ENCODE measurements at places on chromosomes 2 and 18.
A peak's percentile ranks its signal among the peaks of the same experiment; 100 is the strongest.

- DNase-seq = no peak
These were observed 219.6 kb downstream of the CELF4 start for GRCh38 chr18:37346048-37346447.

DNA sequence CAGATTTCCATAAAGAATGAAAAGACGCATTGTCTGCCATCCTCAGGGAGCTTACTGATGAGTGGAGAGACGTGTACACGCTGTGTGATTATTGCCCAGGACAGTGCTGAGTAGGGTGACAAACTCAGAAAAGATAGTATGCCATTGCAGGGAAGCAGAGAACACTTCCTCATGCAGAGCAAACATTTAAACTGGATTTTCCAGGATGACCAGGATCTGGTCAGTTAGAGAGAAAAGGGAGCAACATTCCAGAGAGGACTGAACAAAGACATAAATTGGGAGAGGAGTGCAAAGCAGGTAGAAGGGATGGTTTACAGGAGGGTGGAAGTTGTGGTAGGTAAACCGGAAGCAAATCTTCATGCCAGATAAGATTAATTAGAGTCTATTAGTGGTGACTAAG, 2.3 kb downstream of the SLC9A2 start:
- no peak for DNase-seq

DNA sequence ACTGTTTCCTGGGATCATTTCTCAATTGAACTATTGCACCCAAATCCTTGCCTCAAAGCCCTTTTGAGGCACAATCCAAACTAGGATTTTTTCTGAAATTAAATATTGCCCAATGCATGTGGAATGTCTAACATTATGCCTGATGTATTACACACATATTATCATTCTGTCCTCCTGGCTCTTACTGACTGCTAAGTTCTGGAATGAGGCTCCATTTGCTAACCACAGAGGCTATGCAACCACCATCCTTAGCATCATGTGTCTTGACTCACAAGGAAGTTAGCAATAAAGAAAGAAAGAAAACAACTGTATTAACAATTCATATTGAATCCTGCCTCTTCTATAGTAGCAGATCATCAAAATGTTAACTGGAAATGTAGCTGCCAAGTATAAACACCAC, 1142.7 kb downstream of the CNTNAP5 start:
- DNase-seq = peak; percentile 71

- DNase-seq = no peak
These were observed 95.9 kb downstream of the CCDC141 start for GRCh38 chr2:178954049-178954448.

- DNase-seq = no peak
These were observed 24.2 kb upstream of the TMEFF2 start for GRCh38 chr2:192218970-192219369.

- no peak for DNase-seq
These were observed 593.5 kb downstream of the BCL11A start for GRCh38 chr2:59959944-59960343.

DNA sequence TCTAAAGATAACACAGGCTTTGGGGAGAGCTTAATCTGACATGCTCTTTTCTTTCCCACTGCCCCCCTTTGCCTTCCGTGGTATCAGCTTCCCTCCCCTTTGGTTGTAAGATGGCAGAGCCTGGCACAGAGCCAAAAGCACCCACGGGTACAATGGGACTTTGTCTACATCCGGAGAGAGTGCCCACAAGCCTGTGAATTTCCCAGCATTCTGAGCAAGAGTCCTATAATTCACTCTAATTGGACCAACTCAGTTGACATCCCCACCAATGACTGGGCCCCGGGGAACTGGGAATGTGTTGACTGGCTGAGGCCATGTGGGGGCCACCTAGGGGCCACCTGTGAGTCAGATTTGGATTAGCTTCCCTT, 20.1 kb upstream of the C2orf72 start:
- no peak for DNase-seq

- DNase-seq = no peak
These were observed 241.9 kb upstream of the PXDN start for GRCh38 chr2:1986166-1986565.

- no peak for DNase-seq
These were observed 234.3 kb upstream of the TANK start for GRCh38 chr2:160925956-160926355.

DNA sequence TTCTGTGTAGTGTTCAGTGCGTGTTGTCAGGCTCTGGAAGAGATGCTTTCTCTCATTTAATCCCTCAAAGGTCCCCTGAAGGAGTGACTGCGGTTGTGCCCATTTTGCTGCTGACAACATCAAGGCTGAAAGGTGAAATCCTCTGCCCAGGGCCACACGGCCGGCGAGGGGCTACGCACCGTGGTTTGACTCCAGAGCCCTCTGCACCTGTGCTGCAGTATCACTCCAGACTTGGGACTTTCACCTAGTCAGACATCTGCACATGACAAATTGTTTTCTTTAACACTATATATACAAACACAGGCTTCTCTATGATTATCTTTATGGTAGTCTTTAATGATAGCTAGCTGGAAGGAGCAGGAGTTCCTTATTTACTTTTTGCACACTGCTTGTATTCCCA, 90.2 kb downstream of the ARMC9 start:
- DNase-seq = no peak

DNA sequence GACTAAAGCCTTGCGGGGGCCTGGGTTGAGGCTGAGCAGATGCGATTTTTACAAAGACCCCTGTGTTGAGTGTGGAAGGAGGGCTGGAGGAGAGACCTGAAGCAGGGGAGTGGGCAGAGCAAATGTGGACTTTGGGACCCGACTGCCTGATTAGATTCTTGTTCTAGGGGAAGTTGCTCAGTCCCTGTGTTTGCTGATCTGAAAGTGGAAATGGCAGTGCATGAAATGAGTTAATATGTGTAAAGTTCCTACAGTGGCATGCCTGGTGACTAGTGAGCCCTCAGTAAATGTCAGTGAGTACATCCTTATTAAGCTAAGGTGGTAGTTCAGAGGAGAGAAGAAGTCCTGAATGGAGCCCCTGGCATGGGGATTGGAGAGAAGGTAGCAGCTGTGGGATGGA, 52.3 kb downstream of the ARMC9 start:
- no peak for DNase-seq

DNA sequence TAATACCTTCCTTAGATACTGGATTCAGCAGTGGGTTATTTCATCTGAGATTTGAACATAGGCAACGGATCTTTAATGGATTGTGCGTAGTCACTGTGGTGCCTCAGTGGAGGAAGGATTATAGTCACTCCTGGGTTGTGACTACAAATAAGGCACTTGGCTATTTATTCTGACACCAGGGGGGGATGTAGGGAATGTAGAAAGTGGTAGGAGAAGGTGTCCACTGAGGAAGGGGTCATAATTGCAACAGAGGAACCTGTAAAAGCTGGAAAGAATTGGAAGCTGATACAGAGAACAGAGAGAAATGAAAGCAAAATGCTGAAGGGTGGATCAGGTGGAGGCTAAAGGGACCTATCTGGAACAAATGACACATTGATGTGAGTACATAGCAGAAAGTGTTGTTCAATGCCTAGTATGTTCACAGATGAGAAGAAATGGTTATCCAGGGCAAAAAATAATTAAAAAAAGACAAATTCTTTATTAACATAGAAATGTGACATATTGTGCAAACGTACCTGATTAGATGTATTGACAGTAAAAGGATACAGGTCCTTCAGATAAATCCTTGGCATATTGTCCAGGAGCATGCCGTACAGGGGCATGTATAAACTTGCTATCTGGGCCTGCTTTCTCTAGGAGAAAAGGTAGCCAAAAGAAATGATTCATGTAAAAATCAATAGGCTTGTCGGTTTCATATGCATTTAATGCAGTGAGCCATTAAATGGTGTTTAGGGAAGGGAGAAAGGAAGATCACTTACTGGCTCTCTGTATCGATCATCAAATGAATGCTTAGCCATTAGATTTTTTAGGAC, 91.2 kb upstream of the CCDC195 start:
- no peak for DNase-seq

GRCh38 chr2:20091305-20091991, 40.0 kb upstream of the LAPTM4A start:
- DNase-seq = peak; percentile 91

- peak; percentile 24 for DNase-seq
These were observed 1345.8 kb upstream of the LRRTM1 start for GRCh38 chr2:81650048-81650971.

DNA sequence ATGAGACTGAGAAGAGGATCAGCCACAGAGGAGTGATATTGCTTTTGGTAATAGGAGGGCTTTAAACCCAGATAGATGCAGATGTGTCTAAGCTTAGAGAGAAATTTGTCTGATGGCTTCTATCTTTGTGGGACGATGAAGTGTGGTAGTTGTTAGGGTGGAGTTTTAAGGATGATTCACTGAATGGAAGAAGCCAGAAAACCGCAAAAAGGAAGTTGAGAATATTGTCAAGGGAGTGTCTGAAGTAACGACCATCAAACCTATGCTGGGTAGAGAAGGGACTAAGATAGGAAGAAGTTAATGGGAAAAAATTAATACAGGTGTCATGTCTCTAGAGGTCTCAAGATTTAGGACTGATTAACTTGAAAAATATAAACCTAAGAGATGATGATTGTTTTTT, 195.6 kb upstream of the MC4R start:
- DNase-seq = no peak

- no peak for DNase-seq
These were observed 149.0 kb upstream of the ZNF516 start for GRCh38 chr18:76643996-76644395.

GRCh38 chr2:182836451-182836850, 30.0 kb downstream of the FRZB start:
- no peak for DNase-seq

DNA sequence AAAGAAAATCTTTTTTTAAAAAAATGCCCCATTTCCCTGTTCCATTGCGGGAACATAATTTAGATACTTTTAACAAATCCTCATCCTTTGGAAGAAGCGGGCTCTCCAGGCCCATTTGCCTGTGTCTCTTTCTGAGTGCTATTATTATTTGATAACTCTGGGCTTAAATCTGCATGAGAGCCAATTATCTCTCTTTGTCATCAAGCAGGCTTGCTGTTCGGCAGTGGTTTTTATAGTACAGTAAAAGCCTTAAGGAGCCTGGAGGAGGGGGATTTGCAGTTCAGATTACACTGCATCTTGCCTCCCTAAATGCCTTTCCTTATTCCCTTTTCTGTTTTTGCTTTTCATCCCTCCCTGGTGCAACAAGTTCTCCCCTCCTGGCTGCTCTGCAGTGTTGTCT, 50.6 kb downstream of the CELF4 start:
- no peak for DNase-seq

DNA sequence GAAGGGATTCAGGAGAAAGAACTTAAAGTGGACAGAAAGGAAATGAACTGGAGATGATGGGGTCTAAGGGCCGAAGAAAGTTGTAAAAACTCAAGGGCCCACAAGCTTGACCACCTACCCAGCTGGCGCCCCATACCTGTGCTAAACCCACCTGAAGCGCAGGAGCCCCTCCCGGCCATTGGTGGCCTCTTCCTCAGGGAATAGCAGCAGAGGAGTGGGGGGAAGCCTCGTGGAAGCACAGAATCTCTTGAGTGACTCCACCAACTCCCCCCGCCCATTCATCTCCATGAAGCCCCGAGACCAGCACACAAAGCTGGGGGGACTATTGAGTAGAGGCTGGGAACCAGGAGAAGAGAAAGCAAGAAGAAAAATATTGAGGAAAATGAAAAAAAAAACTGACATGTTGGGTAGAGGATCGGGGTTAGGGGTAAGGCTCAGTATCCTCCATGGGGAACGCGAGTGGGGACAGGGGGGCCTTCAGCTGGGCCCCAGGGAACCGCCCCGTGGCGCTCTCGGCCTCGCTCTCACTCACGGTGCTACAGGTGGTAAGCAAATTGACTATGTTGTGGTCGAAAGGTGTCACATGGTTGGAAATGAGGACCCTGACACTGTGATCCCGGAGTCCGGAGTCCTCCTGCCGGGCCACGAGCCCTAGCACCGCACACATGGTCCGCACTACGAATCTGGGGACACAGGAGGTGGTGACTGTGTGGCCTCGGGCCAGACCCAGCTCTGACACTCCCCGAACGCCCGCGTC, 728 bp downstream of the AUP1 start:
- no peak for DNase-seq

- no peak for DNase-seq
These were observed 590.7 kb downstream of the FBXO15 start for GRCh38 chr18:73556904-73557303.

DNA sequence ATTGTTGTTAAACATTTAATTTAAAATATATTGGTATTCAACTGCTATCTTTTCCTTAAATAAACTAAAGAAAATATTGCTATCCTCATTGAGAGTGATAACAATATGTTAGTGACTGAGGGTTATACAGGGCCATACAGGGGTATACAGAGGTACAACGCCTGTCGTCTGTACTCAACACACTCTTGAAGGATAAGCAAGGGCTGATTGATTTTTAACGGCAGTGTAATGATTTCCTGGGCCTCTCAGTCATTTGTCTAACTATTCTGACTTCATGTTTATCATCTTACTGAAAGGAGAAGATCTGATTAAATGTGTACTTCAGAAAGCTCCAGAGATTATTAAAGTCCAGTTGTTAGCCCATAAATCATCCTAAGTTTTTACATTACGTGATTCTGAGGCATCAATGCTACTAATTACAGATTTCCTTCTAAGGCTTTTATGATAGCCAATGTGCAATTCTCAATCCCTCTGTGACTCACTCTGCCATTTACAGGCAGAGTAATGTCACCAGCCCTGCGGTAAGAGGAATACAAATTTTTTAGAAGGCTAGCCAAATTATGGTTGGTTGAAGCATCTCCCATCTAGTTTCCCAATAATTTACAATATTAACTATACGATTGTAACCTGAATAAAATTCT, 893.0 kb upstream of the CHAC2 start:
- DNase-seq = peak; percentile 41

- no peak for DNase-seq
These were observed 262.0 kb downstream of the MEIS1 start for GRCh38 chr2:66696886-66697285.

- no peak for DNase-seq
These were observed 173.7 kb downstream of the PTPRM start for GRCh38 chr18:7740821-7741220.

DNA sequence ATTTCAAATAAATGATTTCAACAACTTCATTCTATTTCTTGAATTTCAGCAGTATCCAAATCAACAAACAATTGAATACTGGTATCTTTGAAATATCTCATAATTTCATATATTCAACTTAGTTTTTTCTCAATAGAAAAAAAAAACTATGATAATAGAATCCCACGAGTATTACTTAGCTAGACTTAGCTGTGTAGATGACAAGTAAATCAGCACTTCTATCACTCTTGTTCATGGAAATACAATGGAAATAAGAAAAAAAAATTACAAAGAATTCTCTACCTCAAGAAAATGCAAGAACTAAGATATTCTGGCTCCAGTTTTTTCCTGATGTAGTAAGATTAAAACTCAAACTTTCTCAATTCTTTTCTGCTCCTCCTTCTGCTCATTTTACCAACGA, 256.2 kb upstream of the KYNU start:
- DNase-seq = no peak

DNA sequence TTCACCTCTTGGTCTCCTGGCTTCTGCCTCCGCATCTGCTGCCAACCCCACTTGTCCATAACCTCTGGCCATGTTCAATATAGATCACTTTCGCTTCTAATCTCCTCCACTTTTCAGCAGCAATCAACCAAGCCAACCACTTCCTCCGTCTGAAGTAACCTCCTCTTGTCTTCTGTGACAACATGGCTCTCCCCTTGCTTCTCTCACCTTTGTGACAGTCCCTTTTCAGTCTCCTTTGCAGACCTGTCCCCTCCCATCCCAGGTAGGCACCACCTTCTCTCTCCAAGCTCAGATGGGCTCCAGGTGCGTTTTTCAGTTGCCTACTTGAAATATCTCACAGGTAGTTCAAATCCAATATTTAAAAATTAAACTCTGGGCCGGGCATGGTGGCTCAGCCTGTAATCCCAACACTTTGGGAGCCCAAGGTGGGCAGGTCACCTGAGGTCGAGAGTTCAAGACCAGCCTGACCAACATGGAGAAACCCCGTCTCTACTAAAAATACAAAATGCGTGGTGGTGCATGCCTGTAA, 4.7 kb upstream of the PSD4 start:
- DNase-seq = no peak
